Epithelial cell of esophagus (primary cell): ENCODE measurements at places on chromosomes 6 and 20.

DNA sequence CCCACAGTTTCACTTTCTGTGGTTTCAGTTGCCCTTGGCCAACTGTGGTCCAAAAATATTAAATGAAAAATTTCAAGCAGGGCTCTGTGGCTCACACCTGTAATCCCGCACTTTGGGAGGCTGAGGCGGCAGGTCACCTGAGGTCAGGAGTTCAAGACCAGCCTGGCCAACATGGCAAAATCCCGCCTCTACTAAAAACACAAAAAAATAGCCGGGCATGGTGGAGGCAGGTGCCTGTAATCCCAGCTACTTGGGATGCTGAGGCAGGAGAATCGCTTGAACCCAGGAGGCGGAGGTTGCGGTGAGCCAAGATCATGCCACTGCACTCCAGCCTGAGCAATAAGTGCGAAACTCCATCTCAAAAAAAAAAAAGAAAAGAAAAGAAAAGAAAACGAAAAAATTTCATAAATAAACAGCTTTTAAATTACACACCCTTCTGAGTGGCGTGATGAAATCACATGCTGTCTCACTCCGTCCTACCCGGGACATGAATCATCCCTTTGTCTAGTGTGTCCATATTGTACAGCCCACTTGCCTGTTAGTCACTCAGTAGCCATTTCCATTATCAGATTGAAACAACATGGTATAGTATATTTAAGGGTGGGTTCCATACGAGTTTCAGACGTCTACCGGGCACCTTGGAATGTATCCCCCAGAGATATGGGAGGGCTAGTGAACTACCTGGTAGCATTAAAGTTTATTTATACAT, 11.7 kb downstream of the PTPRK start:
- peak; percentile 96 for DNase-seq

DNA sequence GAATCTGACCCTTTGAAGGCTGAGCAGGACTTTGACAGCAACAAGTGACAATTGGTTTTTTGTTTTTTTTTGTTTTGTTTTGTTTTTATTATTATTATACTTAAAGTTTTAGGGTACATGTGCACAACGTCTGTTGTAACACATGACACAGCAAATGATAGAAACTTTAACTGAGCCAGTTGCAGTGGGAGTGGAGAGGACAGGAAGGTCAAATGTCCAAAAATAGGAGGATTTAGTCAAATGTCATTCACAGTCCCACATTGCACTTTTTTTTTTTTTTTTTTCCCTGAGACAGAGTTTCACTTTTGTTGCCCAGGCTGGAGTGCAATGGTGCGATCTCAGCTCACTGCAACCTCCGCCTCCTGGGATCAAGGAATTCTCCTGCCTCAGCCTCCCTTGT, 223.0 kb downstream of the HIVEP2 start:
- DNase-seq: no peak

DNA sequence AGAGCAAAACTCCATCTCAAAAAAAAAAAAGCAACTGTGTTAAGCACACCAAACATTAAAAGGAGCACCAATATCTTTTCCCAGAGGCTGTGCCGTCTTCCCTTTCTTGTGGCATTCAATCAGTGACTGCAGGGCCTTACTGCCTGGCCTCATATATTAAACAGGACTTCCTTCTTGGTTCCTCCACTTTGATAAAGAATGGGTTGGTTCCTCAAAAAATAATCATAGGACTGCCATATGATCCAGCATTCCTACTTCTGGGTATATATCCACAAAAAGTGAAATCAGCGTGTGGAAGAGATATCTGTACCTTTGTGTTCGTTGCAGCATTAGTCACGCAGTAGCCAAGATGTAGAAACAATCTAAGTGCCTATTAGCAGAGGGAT, 40.3 kb upstream of the GFOD1 start:
- no peak for DNase-seq

DNA sequence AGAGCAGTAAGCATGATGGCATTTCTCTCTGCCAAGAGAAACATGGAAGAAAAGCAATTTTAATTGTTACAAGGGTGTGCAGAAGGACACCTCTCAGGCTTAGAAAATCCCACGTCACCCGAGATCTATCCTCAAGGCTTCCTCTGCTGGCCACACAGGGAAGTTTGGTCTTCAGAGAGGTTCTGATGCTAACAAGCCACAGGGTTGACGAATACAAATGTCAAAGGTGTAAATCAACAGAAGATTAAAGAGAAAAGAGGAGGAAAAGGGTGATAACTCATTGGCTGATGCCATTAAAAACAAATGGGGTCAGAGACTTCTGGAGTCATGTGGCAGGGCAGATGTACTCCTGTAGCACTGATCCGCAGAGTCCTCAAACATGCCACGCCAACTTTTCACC, 33.6 kb upstream of the SPDEF start:
- no peak for DNase-seq
